ENCODE measurements at places on chromosomes 2 and 18. TPM values are rescaled to one million over a fixed set of nuclear protein-coding genes. Genes with fewer than 3 reads are reported as not detected.

FAM237A gene
- not detected for polyA plus RNA-seq

ATG4B gene
- 61.5 TPM for polyA plus RNA-seq

AKAIN1 gene
- polyA plus RNA-seq, result not detected

RPRM gene
- not detected for polyA plus RNA-seq

RUFY4 gene
- not detected for polyA plus RNA-seq

SERPINB2 gene
- not detected for polyA plus RNA-seq

FIGN gene
- not detected for polyA plus RNA-seq

CYP27C1 gene
- polyA plus RNA-seq, result not detected

UGT1A8 gene
- not detected for polyA plus RNA-seq

APOB gene
- polyA plus RNA-seq, result not detected

DNA sequence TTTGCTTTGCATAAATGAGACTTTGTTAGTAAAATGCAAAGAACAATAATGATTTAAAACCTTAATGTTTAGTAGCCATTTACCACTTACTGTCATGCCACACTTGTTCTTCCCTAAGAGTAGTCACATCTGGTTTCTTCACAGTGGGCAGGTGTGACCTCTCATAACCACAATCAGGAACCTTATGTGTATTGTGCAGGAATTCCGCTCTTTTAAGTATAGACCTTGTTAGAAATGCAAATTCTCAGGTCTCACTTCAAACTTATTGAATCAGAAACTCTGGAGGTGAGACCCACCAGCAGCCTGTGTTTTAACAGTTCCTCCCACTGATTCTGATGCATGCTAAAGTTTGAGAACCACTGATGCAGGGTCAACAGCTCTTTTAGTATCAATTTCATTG is 518.8 kb upstream of the MEX3C start:
- H3K27ac ChIP-seq, result no peak overlapping the region
- no peak for DNase-seq
- no peak overlapping the region for H3K4me3 ChIP-seq
- no peaks in the 10 kb centered on the region for H3K36me3 ChIP-seq
- peaks cover 5% of the 10 kb centered on the region for H3K27me3 ChIP-seq
- H3K4me1 ChIP-seq, result no peaks in the 10 kb centered on the region

DNA sequence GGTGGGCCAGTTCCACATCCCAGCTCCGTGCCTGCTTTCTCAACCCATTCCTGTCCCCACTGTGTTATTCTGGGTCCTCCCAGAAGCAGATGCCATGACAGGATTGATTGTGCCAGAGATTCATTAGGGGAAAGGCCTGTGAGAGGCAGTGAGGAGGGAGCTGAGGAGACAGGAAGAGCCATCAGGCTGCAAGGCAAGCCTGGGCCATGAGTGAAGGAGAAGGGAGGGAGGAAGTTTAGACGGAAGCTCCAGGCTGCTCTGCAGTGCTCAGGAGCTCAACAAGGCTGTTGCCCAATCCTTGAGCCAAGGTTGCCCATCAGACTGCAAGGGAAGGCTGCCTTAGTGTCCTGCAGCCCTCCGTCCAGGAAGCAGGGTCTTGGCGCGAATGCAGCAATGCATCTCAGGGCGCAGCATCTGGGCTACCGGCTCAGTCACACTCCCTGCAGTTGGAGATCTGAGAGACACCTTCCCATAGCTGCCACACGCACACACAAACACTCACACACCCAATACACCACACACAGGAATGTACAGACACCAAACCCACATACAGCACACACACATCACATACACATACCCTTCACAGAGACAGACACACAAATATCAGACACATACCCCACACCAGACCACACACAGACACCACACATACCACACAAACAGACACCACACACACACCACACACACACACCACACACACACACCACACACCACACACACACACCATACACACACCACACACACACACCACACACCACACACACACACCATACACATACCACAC is 139.5 kb upstream of the NDUFV2 start:
- H3K4me3 ChIP-seq, result no peak overlapping the region
- H3K27ac ChIP-seq, result no peak overlapping the region
- no peaks in the 10 kb centered on the region for H3K36me3 ChIP-seq
- H3K27me3 ChIP-seq, result no peaks in the 10 kb centered on the region
- peaks cover 23% of the 10 kb centered on the region for H3K4me1 ChIP-seq

DNA sequence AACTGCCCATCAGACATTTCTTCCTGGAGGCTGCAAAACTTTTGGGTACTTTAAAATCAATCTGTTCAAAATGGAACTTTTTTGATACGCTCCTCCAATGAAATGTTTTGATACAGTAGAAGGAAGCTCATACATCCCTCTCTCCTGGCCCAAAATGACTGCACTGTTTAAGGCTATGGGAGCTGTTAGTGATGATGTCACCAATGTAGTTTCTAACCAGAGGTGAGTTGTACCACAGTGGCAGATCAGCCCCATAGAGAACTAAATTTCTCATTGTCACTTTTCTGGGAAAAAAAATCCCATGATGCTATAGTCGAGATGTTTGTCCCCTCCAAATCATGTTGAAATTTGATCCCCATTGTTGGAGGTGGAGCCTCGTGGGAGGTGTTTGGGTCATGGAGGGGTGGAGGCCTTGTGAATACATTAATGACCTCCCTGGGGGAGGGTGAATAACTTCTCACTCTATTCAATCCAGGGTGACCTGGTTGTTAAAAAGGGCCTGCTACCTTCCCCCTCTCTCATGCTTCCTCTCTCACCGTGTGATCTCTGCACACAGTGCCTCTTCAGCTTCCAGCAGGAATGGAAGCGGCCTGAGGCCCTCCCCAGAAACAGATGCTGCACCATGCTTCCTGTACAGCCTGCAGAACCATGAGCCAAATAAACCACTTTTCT is 117.4 kb upstream of the NPAS2 start:
- H3K4me1 ChIP-seq, result no peaks in the 10 kb centered on the region
- H3K36me3 ChIP-seq, result no peaks in the 10 kb centered on the region
- H3K27me3 ChIP-seq, result peaks cover 35% of the 10 kb centered on the region
- H3K4me3 ChIP-seq, result no peak overlapping the region
- H3K27ac ChIP-seq, result no peak overlapping the region

- peak overlapping the region; percentile 95 for H3K27ac ChIP-seq
- DNase-seq, result peak; percentile 26
- H3K36me3 ChIP-seq, result peaks cover 10% of the 10 kb centered on the region
- peak overlapping the region; percentile 83 for H3K4me3 ChIP-seq
- peaks cover 53% of the 10 kb centered on the region for H3K4me1 ChIP-seq
Observed at GRCh38 chr2:208311954-208312353, 45.9 kb downstream of the PIKFYVE start.

- no peaks in the 10 kb centered on the region for H3K27me3 ChIP-seq
- DNase-seq, result peak; percentile 71
- H3K4me3 ChIP-seq, result peak overlapping the region; percentile 74
- H3K4me1 ChIP-seq, result peaks cover 45% of the 10 kb centered on the region
- H3K27ac ChIP-seq, result no peak overlapping the region
- no peaks in the 10 kb centered on the region for H3K36me3 ChIP-seq
Observed at GRCh38 chr2:98730707-98731040, 258 bp downstream of the MGAT4A start.

DNA sequence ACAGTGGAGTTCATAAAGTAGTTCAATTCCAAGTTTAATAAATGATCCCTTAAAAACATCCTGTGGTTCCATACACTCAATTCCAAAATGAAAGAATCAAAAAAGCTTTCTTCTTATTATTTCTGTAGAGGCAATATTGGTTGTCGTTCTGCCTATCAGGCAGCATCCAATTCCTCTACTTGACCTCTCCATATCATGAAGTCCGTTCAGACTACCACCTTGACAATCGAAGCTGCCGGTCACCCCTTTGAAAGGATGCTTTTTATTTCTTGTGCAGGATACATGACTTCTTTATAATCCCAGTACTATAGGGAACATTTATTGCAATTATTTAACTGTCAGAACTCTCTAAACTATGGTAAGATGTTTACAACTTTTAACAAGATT is 3.3 kb upstream of the KCTD1 start:
- peak overlapping the region; percentile 85 for H3K4me3 ChIP-seq
- no peak for DNase-seq
- H3K4me1 ChIP-seq, result peaks cover 22% of the 10 kb centered on the region
- peak overlapping the region; percentile 81 for H3K27ac ChIP-seq
- H3K36me3 ChIP-seq, result no peaks in the 10 kb centered on the region

GRCh38 chr2:234165421-234165820 is 114.9 kb downstream of the SPP2 start:
- peaks cover 56% of the 10 kb centered on the region for H3K4me1 ChIP-seq
- H3K27me3 ChIP-seq, result peaks cover 9% of the 10 kb centered on the region
- no peak for DNase-seq
- H3K36me3 ChIP-seq, result no peaks in the 10 kb centered on the region
- peak overlapping the region; percentile 98 for H3K27ac ChIP-seq

- H3K27ac ChIP-seq, result no peak overlapping the region
- H3K4me3 ChIP-seq, result no peak overlapping the region
- H3K27me3 ChIP-seq, result no peaks in the 10 kb centered on the region
Observed at GRCh38 chr2:25699216-25699615, 25.8 kb upstream of the DTNB start.

- no peak overlapping the region for H3K4me3 ChIP-seq
- H3K4me1 ChIP-seq, result no peaks in the 10 kb centered on the region
- no peak for DNase-seq
Observed at GRCh38 chr18:60018618-60019462, 119.0 kb downstream of the PMAIP1 start.

DNA sequence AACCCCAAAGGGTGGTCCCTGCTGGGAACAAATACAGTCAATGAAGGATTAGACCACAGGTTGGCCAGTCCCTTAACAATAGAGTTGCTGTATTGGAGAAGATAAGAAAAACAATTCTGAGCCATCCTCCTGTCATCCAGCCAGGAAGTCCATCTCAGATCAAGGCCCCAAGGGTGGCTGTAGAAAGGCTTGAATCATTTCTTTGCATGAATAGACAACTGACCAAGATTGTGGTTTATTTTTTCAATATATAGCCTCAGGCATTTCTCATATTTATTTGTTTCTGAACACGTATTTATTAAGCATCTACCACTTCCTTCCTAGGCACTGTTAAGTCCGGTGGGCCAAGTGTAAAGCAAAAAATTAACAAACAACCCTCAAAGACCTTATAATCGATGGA is 274.4 kb upstream of the SLC14A2 start:
- no peak overlapping the region for H3K27ac ChIP-seq
- no peaks in the 10 kb centered on the region for H3K36me3 ChIP-seq
- no peaks in the 10 kb centered on the region for H3K4me1 ChIP-seq
- DNase-seq, result no peak

DNA sequence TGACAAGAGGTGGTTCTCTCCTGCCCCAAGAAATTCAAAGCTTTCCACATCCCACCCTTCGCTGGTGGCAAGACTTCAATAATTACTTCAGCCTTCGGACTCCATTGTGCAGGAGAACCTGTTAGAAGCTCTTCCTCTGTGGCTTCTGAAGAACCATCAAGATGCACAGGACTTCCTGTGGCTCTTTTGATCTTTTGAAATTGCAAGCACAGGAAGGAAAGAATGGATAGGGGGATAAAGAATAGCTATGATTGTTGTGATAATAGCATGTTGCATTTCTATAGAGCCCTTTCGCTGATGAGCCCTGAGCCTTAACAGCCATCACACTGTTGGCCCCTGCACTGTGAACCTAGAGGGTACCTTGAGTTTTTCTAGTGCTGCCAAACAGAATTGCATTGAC is 7.4 kb downstream of the EPAS1 start:
- H3K27ac ChIP-seq, result no peak overlapping the region
- peaks cover 60% of the 10 kb centered on the region for H3K27me3 ChIP-seq
- no peaks in the 10 kb centered on the region for H3K36me3 ChIP-seq
- peaks cover 2% of the 10 kb centered on the region for H3K4me1 ChIP-seq
- no peak for DNase-seq

- H3K27me3 ChIP-seq, result no peaks in the 10 kb centered on the region
- H3K36me3 ChIP-seq, result no peaks in the 10 kb centered on the region
- peaks cover 7% of the 10 kb centered on the region for H3K4me1 ChIP-seq
- H3K4me3 ChIP-seq, result no peak overlapping the region
Observed at GRCh38 chr2:152571048-152571766, 146.1 kb downstream of the PRPF40A start.

- H3K4me3 ChIP-seq, result peak within 1 kb of the TSS; percentile 99
- peak within 1 kb of the TSS; percentile 100 for H3K27ac ChIP-seq
- no peaks in the 10 kb centered on the region for H3K36me3 ChIP-seq
- peaks cover 51% of the 10 kb centered on the region for H3K4me1 ChIP-seq
- peak; percentile 99 for DNase-seq
- H3K27me3 ChIP-seq, result no peaks in the 10 kb centered on the region
Observed at GRCh38 chr2:74458132-74458937, at the start of gene WBP1. TSS of gene WBP1 (plus strand) at chr2:74458438. CDS start at chr2:74458603, 165 bp downstream.

GRCh38 chr2:65550246-65550645 is 117.8 kb upstream of the SPRED2 start:
- no peak overlapping the region for H3K27ac ChIP-seq
- peaks cover 20% of the 10 kb centered on the region for H3K4me1 ChIP-seq
- no peak overlapping the region for H3K4me3 ChIP-seq
- H3K36me3 ChIP-seq, result no peaks in the 10 kb centered on the region

Data from naive B cell (primary cell).